HFF-Myc (cell line): ENCODE measurements at places on chromosomes 7 and 10.

DNA sequence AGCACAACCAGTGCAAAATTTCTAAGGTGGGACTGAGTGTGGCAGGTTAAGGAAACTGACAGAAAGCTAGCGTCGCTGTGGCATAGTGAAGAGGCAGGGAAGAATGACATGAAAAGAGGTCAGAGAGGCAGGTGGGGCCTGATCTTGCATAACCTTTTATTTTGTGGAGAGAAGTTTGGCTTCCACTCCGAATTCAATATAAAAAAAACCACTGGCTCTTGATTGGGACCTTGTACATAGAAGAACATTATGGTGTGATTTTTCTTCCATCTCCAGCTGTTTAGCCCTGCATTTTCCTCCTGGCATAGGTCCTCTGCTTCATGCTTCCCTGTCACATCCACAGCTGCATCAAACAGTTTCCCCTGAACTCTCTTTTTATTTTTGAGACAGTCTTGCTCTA, 170.5 kb upstream of the MEOX2 start:
- DNase-seq, result no peak

GRCh38 chr10:115164220-115164619, 71.1 kb downstream of the ATRNL1 start:
- no peak for DNase-seq

GRCh38 chr10:112507046-112507445, 60.0 kb downstream of the VTI1A start:
- no peak for DNase-seq

- DNase-seq, result no peak
Measured at GRCh38 chr10:71429929-71430328, 33.2 kb downstream of the CDH23 start.

GRCh38 chr10:63267414-63268148, 134.5 kb downstream of the NRBF2 start:
- peak; percentile 70 for DNase-seq

DNA sequence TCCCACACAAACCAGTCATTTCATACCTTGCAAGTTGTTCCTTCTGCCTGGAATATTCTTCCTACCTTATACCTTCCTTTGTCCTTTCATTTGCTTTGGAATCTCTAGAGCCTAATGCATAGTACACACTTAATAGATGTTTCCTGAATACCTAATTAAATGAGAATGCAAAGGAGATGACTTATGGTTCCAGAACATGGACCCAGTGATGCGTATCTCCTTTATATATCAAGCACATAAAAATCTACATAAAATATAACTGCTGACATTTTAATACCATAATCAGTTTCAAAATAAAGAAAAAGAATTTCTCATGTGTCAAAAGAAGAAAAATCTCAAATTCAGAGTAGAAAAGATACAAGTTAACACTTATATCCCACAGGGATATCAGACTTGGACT, 110.6 kb upstream of the ASAH2 start:
- DNase-seq, result no peak

DNA sequence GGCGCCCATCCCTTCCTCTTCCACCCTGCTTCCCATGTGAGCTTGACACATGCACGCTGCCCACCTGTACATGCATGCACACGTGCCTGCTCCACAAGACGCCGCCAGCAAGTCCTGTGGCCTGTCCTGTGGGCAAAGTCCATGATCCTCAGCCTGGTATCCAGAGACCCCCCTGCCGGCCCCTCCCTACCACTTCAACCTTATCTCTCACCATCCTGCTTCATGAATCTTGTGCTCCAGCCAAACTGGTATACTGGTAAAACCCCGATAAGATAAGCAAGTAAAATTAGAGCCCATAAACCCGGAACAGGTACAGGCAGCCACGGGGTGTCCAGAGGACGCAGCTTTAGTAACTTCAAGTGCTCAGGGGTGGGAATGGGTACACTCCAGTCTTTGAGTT, 11.8 kb upstream of the TBXAS1 start:
- no peak for DNase-seq

DNA sequence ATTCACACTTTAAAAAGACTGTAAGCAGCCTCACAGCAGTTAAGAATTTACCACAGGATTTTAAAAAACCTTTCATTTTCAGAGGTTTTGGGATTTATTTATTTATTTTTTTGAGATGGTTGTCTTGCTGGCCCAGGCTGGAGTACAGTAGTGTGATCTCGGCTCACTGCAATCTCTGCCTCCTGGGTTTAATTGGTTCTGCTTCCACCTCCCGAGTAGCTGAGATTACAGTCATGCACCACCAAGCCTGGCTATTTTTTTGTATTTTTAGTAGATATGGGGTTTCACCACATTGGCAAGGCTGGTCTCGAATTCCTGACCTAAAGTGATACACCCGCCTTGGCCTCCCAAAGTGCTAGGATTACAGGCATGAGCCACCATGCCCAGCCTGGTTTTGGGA, 19.1 kb downstream of the MINDY4 start:
- no peak for DNase-seq

- no peak for DNase-seq
Measured at GRCh38 chr7:129729511-129729910, 118.0 kb downstream of the NRF1 start.
